ENCODE measurements at places on chromosomes 4 and X. TPM values are rescaled to one million over a fixed set of nuclear protein-coding genes. Genes with fewer than 3 reads are reported as not detected.

DNA sequence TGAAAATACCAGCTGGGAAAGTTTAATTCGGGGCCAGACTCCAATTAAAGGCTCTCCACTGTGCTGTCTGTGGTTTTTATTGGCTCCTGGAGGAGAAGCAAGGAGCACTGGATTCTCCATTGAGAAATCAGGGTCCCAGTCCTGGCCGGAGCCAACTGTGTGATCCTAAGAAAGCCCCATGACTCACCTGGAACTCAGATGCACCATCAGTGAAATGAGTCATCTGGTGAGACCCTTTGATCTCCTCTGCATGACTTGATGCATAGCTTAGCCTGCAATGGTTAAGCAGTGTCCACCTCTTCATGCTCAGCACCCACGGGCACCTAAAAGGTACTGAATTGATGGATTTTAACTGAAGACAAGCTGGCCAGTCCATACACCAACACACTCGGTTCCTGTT lies 119.2 kb upstream of the VCX3B start:
- no peak for DNase-seq

DNA sequence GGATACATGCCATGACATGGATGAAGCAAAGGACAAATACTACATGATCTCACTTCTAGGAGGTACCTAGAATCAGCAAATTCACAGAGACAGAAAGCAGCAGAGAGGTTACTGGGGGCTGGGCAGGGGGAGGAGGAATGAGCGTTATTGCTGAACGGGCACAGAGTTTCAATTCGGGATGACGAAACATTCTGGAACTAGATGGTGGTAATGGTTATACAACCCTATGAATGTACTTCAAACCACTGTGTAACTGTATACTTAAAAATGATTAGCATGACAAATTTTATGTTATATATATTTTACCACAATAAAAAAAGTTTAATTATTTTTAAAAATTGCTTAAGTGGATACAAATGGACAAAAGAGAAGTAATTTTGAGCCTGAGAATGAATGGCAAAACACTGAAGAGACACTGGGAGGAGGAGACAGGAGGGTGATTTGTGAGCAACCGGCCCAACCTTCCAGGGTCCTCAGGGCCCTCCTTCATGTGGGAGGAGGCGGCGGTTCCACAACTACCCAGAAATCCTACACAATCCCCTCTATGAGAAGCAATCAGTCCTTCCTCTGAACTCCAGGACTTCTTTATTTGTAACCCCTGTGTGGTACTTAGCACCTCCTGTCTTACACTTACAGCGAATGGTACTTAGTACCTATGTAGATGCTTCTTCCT lies 14.1 kb downstream of the ACSL1 start:
- DNase-seq = no peak

GRCh38 chrX:101417981-101418841 lies 10.2 kb downstream of the HNRNPH2 start:
- peak; percentile 52 for DNase-seq

DNA sequence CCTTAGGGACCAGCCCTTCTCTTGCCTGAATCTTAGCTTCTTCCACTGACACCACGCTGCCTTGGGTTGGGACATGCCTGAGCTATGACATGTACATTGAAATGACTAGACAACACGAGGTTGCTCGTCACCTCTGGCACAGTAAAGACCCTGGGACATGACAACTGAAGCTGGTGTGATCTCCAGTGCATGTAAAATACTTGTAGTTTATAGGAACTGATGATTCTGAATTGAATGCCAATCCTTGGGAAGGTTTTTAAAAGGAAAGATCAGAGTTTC lies 100.7 kb upstream of the PGRMC2 start:
- DNase-seq = no peak

DNA sequence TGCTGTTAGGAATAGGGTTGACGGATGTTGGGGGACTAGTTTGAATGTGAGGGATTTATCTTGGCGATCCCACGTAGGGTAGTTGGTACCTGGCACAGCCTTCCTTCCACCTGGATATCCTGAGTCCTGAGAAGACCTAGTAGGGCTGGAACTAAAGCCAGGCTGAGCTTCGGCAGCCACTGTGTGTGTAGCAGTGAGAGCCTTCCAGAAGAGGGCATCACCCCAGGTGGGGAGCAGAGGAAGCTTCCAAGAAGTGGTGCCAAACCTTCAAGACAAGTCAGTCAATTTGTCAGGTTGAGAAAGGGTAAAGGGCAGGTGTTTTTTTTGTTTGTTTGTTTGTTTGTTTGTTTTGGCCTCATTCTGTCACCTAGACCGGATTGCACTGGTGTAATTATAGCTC lies 1.2 kb upstream of the FGFBP2 start:
- DNase-seq = no peak

DNA sequence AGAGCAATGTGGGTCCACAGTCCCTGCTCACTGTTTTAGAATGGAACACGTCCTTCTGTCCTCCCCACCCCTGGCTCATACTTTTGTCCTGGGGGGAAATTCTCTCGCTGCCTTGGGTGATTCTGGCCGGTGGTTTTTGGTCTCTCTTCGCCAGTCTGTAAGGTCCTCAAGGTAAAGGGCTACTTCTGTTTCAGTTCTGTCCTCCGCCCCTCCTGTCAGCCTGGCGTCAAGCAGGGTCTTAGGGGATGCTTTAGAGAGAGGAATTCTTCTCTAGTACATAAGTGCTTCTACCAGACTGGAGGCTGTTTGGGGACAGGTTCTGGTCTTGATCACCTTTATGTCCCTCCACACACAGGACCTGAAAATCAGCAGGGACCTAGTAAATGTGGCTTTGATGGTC lies 617 bp upstream of the MRFAP1L1 start:
- DNase-seq = no peak

GRCh38 chr4:150230561-150230960 lies 152.3 kb downstream of the DCLK2 start:
- no peak for DNase-seq

DNA sequence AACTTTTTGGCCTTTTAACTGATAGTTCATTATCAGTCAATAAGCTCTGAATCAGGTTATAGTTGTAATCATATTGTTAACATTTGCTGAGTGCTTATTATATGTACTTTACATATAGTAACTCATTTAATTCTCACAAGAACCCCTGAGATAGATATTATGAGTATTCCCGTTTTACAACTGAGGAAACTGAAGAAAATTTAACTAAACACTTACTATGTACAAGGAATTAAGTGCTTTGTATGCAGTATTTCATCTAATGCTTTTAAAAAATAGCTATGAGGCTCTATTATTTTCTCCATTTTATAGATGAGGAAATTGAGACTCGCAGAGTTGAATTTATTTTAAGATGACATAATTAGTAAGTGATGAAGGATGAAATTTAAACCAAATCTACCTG lies 27.7 kb upstream of the FGF2 start:
- DNase-seq = no peak

Gene SOX3
- not detected for polyA plus RNA-seq

Gene GAB1
- polyA plus RNA-seq = 62.9 TPM

Gene ATP1B4
- polyA plus RNA-seq = 0.05 TPM

Gene ASB9
- polyA plus RNA-seq = 13.3 TPM

Gene MSX1
- 0.76 TPM for polyA plus RNA-seq

Gene HSFX2
- polyA plus RNA-seq = 1.0 TPM

Gene CDKL2
- polyA plus RNA-seq = 18.0 TPM
